Activated CD4-positive, alpha-beta T cell treated with anti-CD3 and anti-CD28 coated beads, Interleukin-2, amount 10 ng/mL, durations not matched to agents 24 days and 14 days (primary cell): ENCODE measurements at places on chromosomes 6 and 20.

- no peak for DNase-seq
- H3K4me3 ChIP-seq: no peak overlapping the region
- H3K36me3 ChIP-seq: no peaks in the 10 kb centered on the region
- peaks cover 6% of the 10 kb centered on the region for H3K27me3 ChIP-seq
- H3K4me1 ChIP-seq: peaks cover 3% of the 10 kb centered on the region
Observed at GRCh38 chr20:40959325-40960092, 69.1 kb upstream of the TOP1 start.

- H3K27ac ChIP-seq: no peak overlapping the region
- peaks cover 1% of the 10 kb centered on the region for H3K36me3 ChIP-seq
- DNase-seq: no peak
- H3K4me3 ChIP-seq: no peak overlapping the region
- H3K4me1 ChIP-seq: peaks cover 43% of the 10 kb centered on the region
Observed at GRCh38 chr6:151761851-151762250, 45.6 kb upstream of the ESR1 start.

- DNase-seq: no peak
- H3K27me3 ChIP-seq: no peaks in the 10 kb centered on the region
- H3K4me3 ChIP-seq: no peak overlapping the region
- H3K36me3 ChIP-seq: peaks cover 24% of the 10 kb centered on the region
- H3K4me1 ChIP-seq: peaks cover 20% of the 10 kb centered on the region
Observed at GRCh38 chr6:7200598-7201443, 93.1 kb downstream of the RREB1 start.

- H3K27me3 ChIP-seq: no peaks in the 10 kb centered on the region
- DNase-seq: peak; percentile 81
- peaks cover 80% of the 10 kb centered on the region for H3K4me1 ChIP-seq
- H3K27ac ChIP-seq: peak overlapping the region; percentile 34
- peak overlapping the region; percentile 29 for H3K4me3 ChIP-seq
- peaks cover 27% of the 10 kb centered on the region for H3K36me3 ChIP-seq
Observed at GRCh38 chr6:90107771-90108282, 188.8 kb downstream of the BACH2 start.

- H3K4me1 ChIP-seq: peaks cover 73% of the 10 kb centered on the region
- no peak for DNase-seq
- H3K36me3 ChIP-seq: peaks cover 54% of the 10 kb centered on the region
- H3K4me3 ChIP-seq: no peak overlapping the region
- peak overlapping the region; percentile 43 for H3K27ac ChIP-seq
Observed at GRCh38 chr6:24906314-24906713, 29.4 kb downstream of the RIPOR2 start.

- H3K4me3 ChIP-seq: no peak overlapping the region
- peaks cover 59% of the 10 kb centered on the region for H3K27me3 ChIP-seq
- DNase-seq: no peak
- H3K4me1 ChIP-seq: no peaks in the 10 kb centered on the region
- no peaks in the 10 kb centered on the region for H3K36me3 ChIP-seq
Observed at GRCh38 chr6:1618311-1619097, 8.8 kb downstream of the FOXC1 start.

DNA sequence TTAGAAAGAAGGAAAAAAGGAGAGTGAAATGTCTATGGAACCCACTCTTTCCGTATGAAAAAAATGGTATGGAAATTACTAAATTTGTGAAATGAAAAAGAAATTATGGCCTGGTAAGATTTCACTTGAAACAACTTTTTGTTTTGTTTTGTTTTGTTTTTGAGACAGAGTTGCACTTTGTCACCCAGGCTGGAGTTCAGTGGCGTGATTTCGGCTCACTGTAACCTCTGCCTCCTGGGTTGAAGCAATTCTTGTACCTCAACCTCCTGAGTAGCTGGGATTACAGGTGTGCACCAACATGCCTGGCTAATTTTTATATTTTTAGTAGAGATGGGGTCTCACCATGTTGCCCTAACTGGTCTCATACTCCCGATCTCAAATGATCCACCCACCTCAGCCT is 17.8 kb upstream of the GSTA5 start:
- no peaks in the 10 kb centered on the region for H3K36me3 ChIP-seq
- H3K4me3 ChIP-seq: no peak overlapping the region
- DNase-seq: no peak
- H3K27ac ChIP-seq: no peak overlapping the region

DNA sequence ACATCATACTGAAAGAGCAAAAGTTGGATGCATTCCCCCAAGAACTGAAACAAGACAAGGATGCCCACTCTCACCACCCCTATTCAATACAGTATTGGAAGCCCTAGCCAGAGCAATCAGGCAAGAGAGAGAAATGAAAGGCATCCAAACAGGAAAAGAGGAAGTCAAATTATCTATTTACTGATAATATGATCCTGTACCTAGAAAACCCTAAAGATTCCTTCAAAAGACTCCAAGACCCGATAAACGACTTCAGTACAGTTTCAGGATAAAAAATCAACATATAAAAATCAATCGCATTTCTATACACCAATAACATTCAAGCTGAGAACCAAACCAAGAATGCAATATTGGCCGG is 14.5 kb downstream of the CDK19 start:
- H3K4me1 ChIP-seq: peaks cover 5% of the 10 kb centered on the region
- peaks cover 16% of the 10 kb centered on the region for H3K36me3 ChIP-seq
- no peak overlapping the region for H3K27ac ChIP-seq
- H3K27me3 ChIP-seq: no peaks in the 10 kb centered on the region
- H3K4me3 ChIP-seq: no peak overlapping the region

DNA sequence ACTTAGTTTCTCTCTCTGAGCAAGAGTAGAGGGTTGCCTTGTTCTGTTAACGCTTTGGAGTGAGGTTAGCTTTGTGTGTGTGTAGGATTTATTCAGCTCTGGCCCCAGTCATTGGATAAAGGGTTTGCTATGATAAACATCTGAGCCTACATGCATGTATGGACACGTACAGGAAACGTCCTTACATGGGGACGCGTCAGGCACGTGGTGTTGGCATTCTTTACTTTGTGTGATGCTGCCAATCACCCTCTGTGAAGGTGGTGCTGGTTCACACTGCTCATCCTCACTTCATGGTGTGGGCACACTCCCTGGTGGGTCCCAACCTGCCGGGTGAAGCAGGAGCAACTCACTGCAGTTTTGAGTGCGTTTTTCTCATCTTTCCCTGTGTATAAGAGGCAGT is 53.4 kb upstream of the CD93 start:
- H3K4me3 ChIP-seq: no peak overlapping the region
- peaks cover 37% of the 10 kb centered on the region for H3K4me1 ChIP-seq
- DNase-seq: no peak
- peaks cover 2% of the 10 kb centered on the region for H3K27me3 ChIP-seq
- no peaks in the 10 kb centered on the region for H3K36me3 ChIP-seq

- H3K36me3 ChIP-seq: no peaks in the 10 kb centered on the region
- no peak overlapping the region for H3K4me3 ChIP-seq
- no peak for DNase-seq
- H3K27ac ChIP-seq: no peak overlapping the region
- no peaks in the 10 kb centered on the region for H3K27me3 ChIP-seq
Observed at GRCh38 chr6:157224178-157224950, 99.0 kb downstream of the TMEM242 start.
